ENCODE measurements at places on chromosomes 7 and 10.

- DNase-seq, result no peak
These were observed 160.5 kb downstream of the BAMBI start for GRCh38 chr10:28837613-28838390.

- no peak for DNase-seq
These were observed 121.2 kb downstream of the WDFY4 start for GRCh38 chr10:48805848-48806247.

DNA sequence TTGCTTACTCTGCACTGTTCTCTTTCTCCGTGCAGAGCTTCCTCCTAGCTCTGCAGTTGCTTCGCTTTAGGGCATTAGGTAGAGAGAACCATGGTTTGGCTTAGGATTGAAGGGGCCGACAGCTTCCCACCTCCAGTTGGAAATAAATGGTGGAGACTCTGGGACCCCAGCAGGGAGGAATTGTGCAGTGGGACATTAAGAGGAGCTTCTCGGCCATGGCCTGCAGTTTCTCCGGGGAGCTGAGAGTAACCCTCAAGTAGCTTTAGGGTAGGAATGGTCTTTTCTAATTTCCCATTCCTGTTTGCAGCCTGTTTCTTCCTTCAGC, 1.2 kb downstream of the SUFU start:
- DNase-seq, result no peak

DNA sequence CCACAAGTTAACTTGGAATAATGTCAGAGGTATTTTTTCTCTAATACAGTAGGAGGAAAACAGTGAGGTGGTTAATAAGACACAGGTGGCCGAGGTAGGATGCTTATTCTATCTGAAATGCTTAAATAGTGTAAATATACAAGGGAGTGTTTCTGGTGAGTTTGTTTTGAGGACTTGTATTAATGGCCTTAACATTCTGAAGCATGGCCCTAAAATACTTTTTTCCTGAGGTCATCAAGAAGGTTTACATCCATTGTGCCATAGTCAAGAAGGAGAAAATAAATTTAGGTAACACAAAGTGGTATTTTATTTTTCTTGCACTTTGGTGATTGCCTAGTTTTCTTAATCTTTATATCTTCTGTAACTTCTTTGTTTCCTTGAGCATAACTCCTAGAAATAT, 18.8 kb downstream of the GNAI1 start:
- no peak for DNase-seq

DNA sequence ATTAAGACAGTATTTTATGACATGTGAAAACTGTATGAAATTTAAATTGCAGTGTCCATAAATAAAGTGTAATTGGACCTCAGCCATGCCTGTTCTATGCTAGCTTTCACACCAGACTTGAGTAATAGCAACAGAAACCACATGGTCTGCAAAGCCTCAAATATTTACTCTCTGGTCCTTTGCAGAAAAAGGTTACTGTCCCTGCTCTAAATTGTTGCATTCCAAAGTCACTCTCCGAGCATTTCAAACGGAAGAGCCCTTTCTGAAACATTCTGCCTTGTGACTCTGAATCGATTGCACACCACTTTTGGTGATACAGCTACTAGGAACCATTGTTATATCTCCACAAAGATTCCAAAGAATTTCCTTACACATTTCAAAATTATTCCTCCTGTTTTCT, 81.0 kb upstream of the STK17A start:
- no peak for DNase-seq

- DNase-seq, result peak; percentile 63
These were observed 84.7 kb upstream of the DKK1 start for GRCh38 chr10:52229291-52229931.

- no peak for DNase-seq
These were observed 248.9 kb upstream of the LRRN3 start for GRCh38 chr7:110841840-110842545.

- peak; percentile 32 for DNase-seq
These were observed 16.1 kb upstream of the HIBADH start for GRCh38 chr7:27678617-27679260.

GRCh38 chr7:131482800-131483199, 73.6 kb downstream of the PODXL start:
- no peak for DNase-seq

GRCh38 chr10:69567920-69568319, 5.3 kb downstream of the NEUROG3 start:
- DNase-seq, result peak; percentile 41

DNA sequence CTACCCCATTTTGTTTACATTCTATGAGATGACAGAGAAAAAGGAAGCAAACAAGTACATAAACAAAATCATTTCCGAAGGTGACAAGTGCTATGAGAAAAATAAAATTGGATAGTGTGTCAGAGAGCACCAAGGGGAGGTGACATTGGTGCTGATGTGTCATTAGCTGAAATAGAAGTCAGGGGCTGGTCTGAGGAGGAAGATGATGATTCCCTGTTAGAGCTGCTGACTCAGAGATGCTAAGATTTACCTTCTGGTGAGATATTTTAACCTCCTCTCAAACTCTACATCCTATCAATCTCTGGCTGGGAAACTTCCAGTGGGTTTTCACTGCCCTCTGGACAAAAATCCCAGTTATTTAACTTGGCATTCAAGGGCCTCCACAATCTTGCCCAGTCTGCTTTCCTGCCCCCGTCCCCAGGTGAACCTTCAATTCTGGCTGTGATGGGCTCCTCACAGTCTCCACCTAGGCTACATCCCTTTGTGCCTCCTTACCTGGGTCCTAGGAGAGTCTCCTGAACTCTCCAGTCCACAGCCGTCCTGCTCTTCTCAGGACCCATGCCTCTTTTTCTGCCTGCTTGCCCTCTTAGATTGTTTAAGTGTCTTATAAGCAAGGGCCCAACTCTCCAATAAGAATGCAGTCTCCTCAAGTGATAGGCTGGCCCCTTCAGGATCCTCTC, 26.6 kb downstream of the DUSP5 start:
- DNase-seq, result no peak

DNA sequence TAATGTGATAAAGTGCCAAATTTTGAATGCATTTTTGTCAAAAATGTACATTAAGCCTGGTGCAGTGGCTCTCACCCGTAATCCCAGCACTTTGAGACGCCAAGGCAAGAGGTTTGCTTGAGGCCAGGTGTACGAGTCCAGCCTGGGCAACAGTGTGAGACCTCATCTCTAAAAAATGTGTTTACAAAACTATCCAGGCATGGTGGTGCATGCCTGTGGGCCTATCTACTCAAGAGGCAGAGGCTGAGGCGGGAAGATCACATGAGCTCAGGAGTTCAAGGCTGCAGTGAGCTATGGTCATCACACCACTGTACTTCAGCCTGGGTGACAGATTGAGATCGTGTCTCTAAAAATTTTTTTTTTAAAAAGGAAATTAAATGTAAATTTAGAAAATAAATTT, 18.5 kb upstream of the MGMT start:
- no peak for DNase-seq

DNA sequence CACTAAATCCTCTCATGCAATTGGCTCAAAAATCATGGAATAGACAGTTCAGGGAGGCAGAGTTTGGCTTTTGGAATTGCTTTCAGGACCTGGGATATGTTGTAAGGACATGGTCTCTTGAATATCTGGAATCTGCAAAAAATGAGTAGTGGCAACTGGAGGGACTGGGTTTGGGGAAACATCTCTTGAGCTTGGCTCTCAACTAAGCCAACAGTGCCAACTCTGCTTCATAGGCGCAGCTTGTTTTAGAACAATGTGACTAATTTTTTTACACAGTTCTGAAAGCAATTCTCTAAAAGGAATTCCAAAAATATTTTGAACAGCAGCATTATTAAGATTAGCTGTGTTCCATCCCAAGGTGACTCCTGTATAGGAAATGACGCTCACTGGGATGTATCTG, 121.5 kb upstream of the DPP6 start:
- DNase-seq, result no peak

DNA sequence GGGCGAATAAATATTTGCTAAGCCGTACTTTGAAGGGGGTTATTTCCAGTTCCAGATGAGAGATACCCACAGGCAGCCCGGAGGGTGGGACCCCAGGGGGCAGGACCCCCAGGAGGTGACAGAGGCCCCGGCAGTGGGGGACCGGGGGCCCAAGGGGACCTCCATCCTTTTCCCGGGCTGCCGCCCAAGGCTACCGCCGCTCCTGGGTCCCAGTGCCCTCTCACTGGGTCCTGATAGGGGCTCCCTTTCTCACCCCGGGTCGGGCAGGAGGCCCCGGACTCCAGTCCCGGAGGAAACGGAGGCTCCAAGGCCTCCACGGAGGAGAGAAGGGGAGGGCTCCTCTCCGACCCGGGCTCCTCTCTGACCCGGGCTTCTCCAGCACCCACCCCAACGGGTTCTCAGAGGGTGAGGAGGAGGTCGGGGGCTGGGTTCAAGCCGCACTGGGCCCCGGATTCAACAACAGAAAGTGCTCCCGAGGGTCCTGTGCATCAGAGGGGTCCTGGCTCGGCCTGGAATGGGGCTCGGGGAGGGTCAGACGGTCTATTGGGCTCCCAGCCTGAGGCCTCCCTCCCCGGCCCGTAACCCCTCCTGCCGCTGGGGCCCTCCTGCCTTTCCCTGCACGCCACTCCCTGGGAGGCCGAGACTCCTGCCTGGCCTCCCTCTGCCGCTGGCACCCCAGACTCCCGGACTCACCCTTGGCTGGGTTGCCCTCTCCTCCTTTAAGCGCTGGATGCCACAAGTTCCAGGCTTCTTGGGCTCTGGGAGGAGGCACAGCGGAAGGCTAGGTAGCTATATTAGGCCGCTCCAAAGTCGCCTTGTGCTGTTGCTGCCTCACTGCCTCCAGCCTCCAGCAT, 62.5 kb downstream of the ZNF37A start:
- DNase-seq, result no peak

Measured in foreskin keratinocyte (primary cell).